Activated T-helper 1 cell treated with Interleukin-2 at 50 U/mL for 16 hours (primary cell): ENCODE measurements at places on chromosomes 1 and 21.
A peak's percentile ranks its signal among the peaks of the same experiment; 100 is the strongest.

- DNase-seq: peak; percentile 69
These were observed 863 bp downstream of the TARBP1 start for GRCh38 chr1:234478152-234478480.

GRCh38 chr1:64073705-64074104 is 129.7 kb upstream of the UBE2U start:
- DNase-seq: no peak

DNA sequence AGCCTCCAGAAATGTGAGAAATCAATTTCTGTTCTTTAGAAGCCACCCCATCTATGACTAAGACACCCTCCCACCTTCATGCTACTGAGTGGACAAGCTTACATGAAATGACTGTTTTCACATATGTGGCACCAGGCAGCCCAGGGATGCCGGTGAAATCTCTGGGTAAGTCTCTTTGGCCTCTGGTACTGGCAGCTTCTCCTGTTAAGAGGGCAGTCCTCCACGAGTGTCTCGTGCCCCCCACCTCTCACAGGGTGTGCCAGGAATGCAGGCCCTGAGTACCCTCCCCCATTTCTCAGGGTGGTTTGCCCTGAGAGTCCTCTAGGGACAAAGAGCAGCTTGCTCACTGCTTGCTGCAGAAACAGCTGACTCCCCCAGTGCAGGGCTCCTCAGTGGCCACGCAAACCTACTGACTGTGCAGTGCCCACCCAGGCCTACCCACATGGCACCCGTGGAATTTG is 3.2 kb upstream of the PRXL2B start:
- no peak for DNase-seq

GRCh38 chr1:2155788-2156187 is 38.8 kb downstream of the FAAP20 start:
- no peak for DNase-seq

DNA sequence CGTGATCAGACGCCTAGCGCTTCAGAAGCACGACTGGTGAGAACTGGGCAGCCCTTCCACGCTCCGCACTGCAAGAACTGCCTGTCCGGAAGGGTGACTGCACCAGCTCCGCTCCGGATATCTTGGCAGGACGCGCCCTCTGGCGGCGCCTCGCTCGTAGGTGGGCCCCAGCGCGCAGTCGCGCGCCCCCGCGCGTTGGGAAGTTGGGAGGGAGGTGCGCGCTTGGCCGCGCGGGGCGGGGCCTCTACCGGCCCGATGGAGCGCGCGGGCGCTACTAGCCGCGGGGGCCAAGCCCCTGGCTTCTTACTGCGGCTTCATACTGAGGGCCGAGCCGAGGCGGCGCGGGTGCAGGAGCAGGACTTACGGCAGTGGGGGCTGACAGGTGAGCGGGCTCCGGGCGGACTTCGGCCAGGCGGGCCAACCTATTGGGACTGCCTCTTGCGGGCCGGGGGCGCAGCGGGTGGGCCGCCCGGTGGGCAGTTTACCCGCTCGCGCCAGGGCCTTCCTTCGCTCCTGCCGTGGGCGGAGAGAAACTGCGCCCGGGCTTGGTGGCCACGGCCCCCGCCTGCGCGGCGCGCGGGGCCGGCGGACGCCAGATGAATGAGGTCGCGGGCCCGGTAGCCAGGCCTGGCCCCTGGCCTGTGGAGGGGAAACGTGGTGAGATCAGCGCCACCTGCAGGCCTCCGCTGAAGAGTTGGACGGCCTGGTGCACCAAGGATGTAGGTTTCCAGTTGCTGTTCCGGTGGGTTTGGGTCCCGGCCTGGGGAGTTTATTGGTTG is at the start of gene CHD1L:
Gene CHD1L (plus strand): TSS at position 236 of the 779 bp plus-strand sequence. CDS start 20 bp downstream, at position 256.
- DNase-seq: peak; percentile 89

DNA sequence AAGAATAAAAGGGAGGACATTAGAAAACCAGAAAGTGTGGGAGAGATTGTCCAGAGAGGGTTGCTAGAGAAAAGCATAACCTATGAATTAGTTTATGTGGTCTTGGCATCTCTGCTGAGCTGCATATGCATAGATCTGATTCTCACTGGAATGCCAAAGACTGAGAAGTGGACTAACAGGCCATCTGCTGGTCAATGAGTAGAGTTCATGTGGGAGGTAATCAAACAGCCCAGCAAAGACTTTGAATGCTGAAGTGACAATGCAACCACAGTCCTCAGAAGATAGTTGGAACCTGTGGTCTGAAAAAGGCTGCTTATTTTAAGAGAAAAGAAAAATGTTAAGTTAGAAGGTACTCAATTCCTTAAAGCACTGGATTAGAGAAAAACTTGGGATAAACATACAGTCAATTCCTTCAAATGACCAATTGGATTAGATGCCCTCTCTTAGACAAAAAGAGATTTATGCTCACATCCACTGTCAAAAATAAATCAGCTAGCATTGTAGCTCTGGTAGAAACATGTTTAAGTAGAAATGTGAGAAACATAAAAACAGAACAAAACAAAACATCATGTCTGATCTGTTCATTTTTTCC is 382.8 kb downstream of the AMY1C start:
- no peak for DNase-seq

GRCh38 chr1:67677930-67678329 is 7.1 kb upstream of the GADD45A start:
- no peak for DNase-seq
